Activated naive CD8-positive, alpha-beta T cell treated with anti-CD3 and anti-CD28 coated beads, Interleukin-2, amount 50 U/mL, for 24 hours (primary cell): ENCODE measurements at places on chromosomes 1 and 21.

DNA sequence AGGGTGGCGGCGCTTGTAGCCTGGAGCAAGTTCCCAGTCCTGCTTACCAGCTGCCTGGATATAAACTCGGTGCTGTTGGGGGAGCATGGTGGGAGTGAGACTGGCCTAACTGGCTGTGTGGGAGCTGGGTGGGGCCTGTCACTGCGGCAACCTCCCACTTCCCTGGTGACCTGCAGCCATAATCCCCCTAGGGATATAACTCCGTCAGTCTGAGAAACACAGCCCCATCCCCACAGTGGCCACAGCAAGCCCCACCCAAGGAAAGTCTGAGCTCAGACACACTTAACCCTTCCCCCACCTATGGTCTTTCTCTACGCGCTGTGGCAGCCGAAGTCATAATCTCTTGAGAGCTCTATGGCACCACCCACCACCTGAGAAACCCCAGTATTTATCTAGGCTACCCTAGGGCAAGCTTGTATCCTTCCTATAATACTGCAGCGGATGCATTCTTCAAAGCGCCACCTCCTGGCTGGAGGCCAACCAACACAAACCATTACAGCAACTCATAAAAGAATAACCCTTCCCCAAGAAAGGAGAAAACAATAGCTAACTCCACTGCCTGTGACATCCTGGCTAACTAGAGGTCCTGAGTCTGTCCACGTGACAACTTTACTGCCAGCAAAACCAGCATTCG is 57.4 kb downstream of the ZNF648 start:
- DNase-seq: no peak

DNA sequence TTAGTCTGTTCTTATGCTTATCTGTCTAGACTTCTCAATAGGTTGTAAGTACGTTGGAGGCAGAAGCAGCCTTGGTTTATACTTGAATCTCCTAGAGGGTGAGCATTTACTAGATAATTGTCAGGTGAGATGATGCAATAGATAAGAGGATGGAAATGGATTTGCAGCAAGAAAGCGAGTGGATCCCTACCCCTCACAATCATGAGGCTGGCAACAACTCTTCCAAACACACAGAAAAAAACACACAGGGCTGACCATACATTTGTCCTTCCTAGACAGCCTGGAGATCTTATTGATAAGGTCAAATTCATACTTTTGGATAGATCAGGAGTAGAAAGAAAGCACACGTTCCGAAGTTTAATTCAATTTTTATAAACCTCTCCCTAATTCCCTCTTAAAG is 481.4 kb upstream of the CAMK1G start:
- DNase-seq: no peak

GRCh38 chr1:224201383-224201782 is 18.3 kb downstream of the DEGS1 start:
- DNase-seq: no peak

- DNase-seq: peak; percentile 32
Measured at GRCh38 chr1:40861224-40862003, 749 bp downstream of the CITED4 start.

- no peak for DNase-seq
Measured at GRCh38 chr1:25038699-25039098, 108.6 kb upstream of the RUNX3 start.

DNA sequence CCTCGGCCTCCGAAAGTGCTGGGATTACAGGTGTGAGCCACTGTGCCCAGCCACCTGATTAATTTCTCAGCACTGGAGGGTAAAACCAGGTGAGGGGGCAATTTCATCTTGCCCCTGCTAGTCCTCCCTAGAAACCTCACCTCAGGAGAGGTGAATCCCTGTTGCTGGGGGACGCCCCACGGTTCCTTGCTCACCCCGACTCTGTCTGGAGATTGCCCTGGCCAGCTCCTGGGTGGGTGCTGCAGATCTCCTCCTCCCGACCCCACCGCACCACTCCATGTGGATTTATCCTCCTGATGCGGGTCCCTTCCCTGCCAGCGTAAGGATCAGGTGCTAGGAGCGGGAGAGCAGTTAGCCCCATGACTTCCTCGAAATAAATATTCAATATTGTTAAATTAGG is 34.9 kb downstream of the PDPN start:
- DNase-seq: no peak

DNA sequence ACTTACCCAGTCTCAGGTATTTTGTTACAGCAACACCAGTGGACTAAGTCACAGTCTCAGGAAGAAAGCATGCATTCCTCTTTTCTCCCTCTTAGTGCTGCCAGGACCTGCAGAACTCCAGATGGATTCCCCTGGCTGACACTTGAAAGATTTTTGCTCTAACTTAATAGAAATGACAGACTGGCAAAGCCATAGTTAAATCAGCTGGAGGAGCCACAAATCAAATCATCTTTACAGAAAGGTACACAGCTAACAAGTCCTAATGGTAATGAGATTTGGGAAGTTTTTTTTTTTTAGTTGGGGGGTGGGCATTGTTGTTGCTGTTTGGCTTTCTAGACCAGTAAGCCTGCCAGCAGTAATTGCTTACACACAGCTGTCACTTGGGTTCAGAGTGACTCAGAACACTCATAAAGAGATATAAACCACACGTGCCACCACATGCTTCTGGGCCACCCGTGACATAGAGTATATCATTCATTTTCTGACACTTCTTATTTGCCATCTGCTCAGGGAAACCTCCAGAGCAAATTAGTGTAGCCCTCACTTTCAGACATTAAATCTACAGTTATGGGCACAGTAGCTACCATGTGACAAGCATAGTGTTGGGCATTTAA is 72.4 kb downstream of the FH start:
- no peak for DNase-seq

GRCh38 chr21:37793660-37794059 is 122.6 kb downstream of the KCNJ6 start:
- DNase-seq: no peak

GRCh38 chr1:198132060-198132781 is 24.6 kb upstream of the NEK7 start:
- DNase-seq: no peak

DNA sequence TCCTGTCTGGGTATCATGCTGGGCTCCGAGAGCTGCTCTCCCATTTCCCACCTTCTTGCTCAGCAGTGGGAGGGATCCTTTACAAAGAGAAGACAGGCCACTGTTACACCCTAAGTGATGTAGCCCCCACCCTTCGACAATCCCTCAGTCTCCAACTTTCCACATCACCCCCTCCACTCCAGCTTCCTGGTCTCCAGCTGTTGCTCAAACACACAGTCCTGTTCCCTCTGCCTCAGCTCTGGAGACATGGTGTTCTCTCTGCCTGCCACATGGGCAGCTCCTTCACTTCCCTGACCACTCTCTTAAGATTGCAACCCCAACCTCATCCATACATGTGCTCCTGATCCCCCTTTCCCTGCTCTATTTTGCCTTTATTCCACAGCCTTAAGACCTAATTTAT is 37.7 kb downstream of the SLC30A1 start:
- no peak for DNase-seq

DNA sequence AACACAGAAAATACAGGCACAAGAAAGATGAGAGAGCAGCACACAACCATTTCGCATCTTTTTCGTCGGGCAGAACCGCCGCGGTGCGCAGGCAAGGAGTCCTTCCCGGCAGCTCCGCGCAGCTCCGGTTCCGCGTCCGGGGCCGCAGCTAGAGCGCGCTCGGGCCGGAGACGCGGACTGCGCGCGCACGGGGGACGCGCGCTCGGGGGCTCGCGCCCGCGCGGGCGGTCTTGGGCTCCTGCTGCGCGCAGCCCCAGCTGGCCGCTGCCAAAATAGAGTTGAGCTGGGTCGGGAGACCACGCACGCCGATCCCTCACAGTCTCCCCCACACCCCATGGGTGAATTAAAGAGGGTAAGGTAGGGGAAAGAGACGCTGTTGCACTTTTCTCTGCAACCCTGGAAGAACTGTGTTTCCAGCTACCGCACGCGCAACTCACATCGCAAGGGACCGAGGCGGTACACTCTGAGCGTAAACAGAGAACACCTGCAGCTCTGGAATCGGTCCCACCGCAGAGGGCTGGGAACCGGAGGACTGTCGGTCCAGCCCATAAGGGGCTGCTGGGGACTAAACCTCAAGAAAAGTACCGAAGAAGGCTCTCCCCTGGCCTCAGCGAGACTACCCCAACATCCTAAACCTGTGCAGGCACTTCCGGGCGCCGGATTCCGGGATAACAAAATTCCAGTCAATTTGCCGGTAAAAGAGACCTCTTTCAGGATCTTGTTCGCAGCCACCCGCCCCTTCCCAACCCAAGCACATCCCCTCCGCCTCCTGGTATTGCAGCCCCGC is 1.7 kb downstream of the NR5A2 start:
- DNase-seq: no peak
